Esophagus squamous epithelium (tissue), 5 donors: ENCODE measurements at places on chromosomes 16 and 17.
A peak's percentile ranks its signal among the peaks of the same experiment; 100 is the strongest.

DNA sequence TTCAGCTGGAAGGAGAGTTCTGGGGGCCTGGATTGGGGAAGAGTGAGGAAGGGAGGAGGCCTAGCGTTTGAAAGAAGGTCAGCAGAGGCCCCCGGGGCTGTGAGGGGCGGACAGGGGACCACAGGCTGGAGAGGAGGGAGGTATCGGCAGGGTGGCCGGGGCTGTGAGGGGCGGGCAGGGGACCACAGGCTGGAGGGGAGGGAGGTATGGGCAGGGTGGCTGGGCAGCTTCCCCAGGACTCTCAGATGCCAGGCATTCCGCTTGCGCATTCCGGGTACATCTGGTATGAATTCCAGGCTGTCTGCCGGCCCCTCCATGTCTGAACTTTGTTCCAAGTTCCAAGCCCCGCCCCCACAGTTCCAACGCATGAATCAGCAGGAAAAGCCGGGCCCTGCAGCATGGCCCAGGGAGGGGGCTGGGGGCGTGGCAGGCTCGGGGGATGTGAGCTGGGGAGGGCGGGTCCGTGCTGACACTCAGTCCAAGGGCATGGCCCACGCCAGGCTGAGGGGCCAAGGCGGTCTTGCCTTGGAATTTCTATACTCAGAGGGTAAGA lies 4.3 kb upstream of the TLCD2 start:
- peak; percentile 58 for DNase-seq

- no peak for DNase-seq
Observed at GRCh38 chr17:74523308-74523707, 8.0 kb downstream of the CD300LB start.

- DNase-seq, result no peak
Observed at GRCh38 chr16:20410121-20410723, 888 bp downstream of the ACSM5 start.

GRCh38 chr16:70687671-70688245 lies 1.9 kb upstream of the MTSS2 start:
- no peak for DNase-seq

- DNase-seq, result no peak
Observed at GRCh38 chr17:60773552-60773951, 95.9 kb downstream of the BCAS3 start.

GRCh38 chr17:44005527-44006271 lies 1.3 kb downstream of the NAGS start:
- no peak for DNase-seq

DNA sequence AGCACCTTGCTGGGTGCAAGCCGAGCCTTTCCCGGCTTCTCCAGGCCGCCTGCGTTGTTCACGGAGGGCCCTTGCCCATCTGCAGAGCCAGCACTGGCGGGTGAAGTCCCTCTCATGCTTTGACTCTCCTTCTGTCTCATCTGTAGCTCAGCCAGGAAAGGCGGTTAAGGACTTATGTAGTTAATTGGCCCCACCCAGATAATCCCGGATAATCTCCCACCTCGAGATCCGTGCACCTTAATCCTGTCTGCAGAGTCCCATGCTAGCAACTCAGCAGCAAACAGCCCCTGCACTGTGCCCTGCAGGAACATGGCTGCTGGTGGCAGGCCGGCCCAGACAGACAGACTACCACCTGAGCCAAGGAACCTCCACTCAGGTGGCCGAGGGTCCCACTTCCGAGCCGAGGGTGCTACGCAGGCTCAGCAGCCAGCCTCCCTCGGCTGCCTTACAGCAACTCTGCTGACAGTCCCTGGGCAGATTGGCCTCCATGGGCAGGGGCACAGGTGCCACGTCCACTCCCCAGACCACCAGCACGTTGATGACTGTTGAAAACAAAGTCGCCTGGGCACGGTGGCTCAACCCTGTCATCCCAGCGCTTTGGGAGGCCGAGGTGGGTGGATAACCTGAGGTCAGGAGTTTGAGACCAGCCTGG lies 16.9 kb downstream of the RAB40C start:
- DNase-seq, result no peak

GRCh38 chr17:6492892-6493674 lies 48.8 kb downstream of the PIMREG start:
- DNase-seq, result no peak
